Fibroblast of upper back skin (primary cell): ENCODE measurements at places on chromosomes 16 and 17.

DNA sequence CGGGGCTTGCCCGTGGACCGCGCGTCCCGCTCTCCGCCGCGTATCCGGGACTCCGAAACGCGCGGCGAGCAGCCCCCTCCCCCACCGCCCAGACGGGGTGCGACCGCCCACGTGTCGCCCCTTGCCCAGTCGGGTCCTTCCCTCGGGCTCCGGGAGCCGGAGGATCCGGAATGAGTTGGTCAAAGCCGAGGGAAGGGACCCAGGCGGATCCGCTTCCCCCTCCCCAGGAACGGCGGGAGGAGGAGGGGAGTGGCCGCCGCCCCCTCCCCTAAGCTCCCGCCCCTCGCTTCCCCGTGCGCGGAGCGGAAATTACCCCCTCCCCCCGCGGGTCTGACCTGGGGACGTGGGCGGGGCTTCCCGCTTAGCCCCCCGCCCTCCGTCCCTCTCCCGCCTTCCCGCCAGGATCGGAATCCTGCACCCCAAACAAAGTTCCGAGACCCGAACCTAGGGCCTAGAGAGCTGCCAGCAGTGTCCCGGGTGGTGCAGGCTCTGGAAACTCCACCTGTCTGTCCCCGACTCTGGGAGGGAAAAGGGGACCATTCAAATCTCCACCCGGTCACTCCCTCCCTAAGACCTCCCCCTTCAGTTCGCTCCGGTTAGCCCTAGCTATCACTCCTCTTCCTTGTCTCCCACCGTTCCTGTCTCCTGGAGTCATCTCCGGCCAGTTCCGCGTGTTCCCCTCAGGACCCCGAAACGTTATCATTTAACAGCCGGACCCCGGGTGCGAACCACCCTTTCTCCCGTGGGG, 1.0 kb upstream of the IGF2BP1 start:
- DNase-seq: no peak

DNA sequence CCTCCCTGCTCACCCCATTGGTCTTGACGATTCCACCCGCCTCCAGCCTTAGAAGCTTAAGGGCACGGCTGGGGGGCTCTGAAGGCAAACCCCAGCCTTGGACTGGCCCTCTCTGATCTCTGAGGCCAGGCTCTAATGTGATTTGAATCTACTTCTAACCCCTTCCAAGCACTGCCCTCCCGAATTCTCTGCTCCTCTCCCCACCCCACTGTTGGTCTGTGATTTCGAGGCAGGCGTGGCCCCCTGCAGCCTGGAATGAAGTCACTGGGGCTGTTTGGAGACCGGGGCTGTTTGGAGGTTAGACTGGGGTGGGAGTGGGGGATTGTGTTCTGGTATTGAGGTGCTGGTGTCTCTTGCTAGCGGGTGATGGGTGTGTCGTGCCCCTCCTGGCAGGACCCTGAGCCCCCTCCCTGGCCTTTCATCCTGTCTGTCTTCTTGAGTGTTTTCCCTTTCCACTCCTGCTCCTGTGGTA, 2.2 kb downstream of the GRB7 start:
- peak; percentile 35 for DNase-seq

DNA sequence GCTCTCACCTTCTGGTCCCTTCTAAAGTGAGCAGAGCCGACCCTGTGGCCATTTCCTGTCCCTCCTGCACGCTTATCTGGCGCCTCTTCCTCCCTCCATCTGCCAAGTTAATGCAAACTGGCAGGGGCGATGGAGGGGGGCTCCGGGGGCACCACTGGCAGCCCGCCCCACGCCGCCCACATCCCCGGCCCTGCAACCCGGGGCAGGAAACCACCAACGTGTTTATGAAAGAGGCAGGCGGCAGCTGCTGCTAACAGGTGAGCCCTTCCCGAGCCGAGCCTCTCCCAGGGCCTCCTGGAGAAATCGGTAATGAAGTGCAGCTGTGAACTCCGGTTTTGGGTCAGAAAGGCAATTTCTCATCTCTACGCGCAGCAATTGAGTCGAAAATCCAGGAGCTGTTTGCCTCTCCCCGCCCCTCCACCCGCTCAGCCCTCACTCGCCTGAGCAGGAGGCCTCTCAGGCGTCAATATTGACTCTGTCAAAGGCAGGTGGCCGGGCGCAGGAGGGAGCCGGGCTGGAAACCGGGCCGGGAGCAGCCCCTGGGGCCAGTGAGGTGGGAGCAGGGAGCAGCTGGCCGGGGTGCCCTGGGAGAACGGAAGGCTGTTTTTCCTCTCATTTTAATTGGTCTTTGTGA, 164.4 kb upstream of the GSE1 start:
- DNase-seq: peak; percentile 44

GRCh38 chr17:51703361-51704341, 443.3 kb downstream of the UTP18 start:
- DNase-seq: peak; percentile 50

DNA sequence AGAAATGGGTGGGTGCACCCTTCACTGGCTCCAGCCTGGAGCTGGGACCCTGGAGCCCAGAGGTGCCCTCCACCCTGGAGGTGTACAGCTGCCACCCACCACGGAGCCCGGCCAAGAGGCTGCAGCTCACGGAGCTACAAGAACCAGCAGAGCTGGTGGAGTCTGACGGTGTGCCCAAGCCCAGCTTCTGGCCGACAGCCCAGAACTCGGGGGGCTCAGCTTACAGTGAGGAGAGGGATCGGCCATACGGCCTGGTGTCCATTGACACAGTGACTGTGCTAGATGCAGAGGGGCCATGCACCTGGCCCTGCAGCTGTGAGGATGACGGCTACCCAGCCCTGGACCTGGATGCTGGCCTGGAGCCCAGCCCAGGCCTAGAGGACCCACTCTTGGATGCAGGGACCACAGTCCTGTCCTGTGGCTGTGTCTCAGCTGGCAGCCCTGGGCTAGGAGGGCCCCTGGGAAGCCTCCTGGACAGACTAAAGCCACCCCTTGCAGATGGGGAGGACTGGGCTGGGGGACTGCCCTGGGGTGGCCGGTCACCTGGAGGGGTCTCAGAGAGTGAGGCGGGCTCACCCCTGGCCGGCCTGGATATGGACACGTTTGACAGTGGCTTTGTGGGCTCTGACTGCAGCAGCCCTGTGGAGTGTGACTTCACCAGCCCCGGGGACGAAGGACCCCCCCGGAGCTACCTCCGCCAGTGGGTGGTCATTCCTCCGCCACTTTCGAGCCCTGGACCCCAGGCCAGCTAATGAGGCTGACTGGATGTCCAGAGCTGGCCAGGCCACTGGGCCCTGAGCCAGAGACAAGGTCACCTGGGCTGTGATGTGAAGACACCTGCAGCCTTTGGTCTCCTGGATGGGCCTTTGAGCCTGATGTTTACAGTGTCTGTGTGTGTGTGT, 46.8 kb downstream of the IL21R start:
- no peak for DNase-seq

- DNase-seq: no peak
Observed at GRCh38 chr16:12142157-12142556, 165.6 kb downstream of the SNX29 start.

GRCh38 chr16:67451704-67452435, 20.9 kb downstream of the HSD11B2 start:
- no peak for DNase-seq

DNA sequence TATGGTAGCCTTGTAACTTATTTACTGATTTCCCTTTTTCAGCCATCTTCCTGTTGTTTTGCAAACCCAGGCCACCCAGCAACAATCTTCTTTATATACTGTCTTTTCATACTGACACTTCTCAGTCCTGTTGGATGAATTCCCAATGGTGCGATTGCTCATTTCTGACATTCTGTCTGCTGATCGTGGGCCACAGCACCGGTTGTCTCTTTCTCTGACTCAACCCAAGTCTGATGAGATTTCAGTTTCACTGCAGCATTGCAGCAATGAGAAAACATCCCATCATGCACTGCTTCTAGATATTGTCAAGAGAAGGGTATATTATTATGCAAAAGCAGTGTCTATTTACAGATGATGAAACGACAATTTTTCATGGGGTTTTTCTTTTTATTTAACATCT, 349.2 kb upstream of the HSBP1 start:
- peak; percentile 81 for DNase-seq

- DNase-seq: peak; percentile 81
Observed at GRCh38 chr17:60641810-60642220, 35.8 kb upstream of the BCAS3 start.

- DNase-seq: no peak
Observed at GRCh38 chr17:45240905-45241327, 19.2 kb downstream of the FMNL1 start.
